ENCODE measurements at places on chromosomes 12 and 14. TPM values are rescaled to one million over a fixed set of nuclear protein-coding genes. Genes with fewer than 3 reads are reported as not detected.

The DNAI7 gene
- total RNA-seq, result 0.44 TPM

The DHH gene
- total RNA-seq, result not detected

The GYS2 gene
- not detected for total RNA-seq

The SERPINA1 gene
- total RNA-seq, result not detected

DNA sequence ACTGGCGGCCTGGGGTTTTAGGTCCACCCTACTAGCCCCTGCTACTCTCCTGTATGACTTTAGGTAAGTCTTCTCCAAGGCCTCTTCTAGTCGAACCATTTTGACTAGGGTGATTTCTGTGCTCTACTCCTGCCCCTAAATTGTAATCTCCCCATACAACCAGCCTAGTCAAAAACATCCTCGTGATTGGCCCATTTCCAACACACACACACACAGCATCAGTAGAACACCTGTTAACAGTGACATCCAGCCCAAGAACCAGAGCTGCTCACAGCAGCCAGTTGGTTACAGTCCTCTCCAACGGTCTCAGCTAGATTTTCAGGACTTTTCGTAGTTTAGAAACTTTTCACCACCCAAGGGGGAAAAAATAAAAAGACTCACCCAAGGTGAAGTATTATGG lies 30.9 kb downstream of the NT5DC3 start:
- H3K4me1 ChIP-seq, result peaks cover 35% of the 10 kb centered on the region
- H3K4me3 ChIP-seq, result no peak overlapping the region
- no peak for DNase-seq
- H3K27ac ChIP-seq, result no peak overlapping the region
- peaks cover 40% of the 10 kb centered on the region for H3K36me3 ChIP-seq

- no peak overlapping the region for H3K4me3 ChIP-seq
- peaks cover 46% of the 10 kb centered on the region for H3K4me1 ChIP-seq
- DNase-seq, result no peak
- no peaks in the 10 kb centered on the region for H3K36me3 ChIP-seq
- peak overlapping the region; percentile 13 for H3K27ac ChIP-seq
These were observed 2.7 kb downstream of the KTN1 start for GRCh38 chr14:55582746-55583145.

DNA sequence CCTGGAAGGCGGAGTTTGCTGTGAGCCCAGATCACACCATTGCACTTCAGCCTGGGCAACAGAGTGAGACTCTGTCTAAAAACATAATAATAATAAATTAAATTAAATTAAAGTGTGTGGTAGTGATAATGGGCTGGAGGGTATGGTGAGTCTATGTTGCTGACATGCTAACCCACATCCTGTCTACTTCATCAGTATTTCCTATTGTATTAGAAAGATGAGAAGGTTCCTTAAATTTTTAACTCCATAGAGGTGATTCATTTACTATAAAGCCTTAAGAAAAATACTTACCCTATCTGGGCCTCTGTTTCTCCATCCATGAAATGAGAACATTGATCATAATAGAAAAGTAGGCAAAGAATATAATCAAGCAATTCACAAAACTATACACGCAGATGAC lies 280.5 kb downstream of the FBXL14 start:
- no peak for DNase-seq
- H3K4me1 ChIP-seq, result peaks cover 17% of the 10 kb centered on the region
- H3K27me3 ChIP-seq, result no peaks in the 10 kb centered on the region
- H3K27ac ChIP-seq, result no peak overlapping the region
- peaks cover 6% of the 10 kb centered on the region for H3K36me3 ChIP-seq

- no peak overlapping the region for H3K4me3 ChIP-seq
- peaks cover 62% of the 10 kb centered on the region for H3K4me1 ChIP-seq
- H3K36me3 ChIP-seq, result no peaks in the 10 kb centered on the region
- H3K27ac ChIP-seq, result peak overlapping the region; percentile 65
These were observed 114.6 kb upstream of the MED13L start for GRCh38 chr12:116392061-116392460.

- DNase-seq, result no peak
- H3K27me3 ChIP-seq, result no peaks in the 10 kb centered on the region
- H3K4me1 ChIP-seq, result peaks cover 6% of the 10 kb centered on the region
These were observed 193.0 kb upstream of the BTG1 start for GRCh38 chr12:92338671-92339070.

DNA sequence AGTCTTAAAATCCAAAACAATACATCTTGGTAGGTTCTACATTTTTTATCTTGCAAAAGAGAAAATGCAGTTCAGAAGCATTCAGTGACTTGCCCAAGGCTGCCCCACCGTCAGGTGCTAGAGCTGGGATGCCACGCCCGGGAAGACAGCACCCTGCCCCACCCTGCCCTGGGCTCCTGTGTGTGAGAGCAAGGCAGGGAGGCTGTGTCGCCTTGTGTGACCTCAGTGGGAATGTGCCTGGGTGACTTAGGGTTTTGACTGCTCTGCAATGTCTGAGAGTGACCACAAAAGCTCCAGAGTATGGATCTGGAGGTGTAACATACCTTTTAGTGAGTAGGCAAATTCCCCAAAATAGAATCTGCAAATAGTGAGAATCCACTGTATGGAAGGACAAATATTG lies 60.0 kb downstream of the AACS start:
- no peaks in the 10 kb centered on the region for H3K4me1 ChIP-seq
- no peak overlapping the region for H3K27ac ChIP-seq
- DNase-seq, result no peak

DNA sequence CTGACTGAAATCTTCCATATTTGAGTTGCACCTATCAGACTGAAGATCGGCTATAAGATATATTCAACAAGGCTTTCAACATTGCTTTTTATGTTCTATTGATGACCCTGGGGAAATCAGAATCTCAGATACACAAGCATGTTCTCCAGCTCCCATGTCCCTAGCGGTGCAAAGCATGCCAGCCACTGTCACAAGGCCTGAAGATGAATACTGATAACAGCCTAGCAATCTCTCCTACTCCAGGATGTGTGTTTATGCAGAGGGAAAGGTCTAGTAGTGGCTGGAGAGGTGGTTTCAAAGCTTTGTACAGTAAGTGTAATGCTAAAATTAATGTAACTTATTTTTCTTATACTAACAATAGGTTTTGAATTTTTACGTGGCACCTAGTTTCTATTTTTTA lies 64.6 kb downstream of the SOX5 start:
- peaks cover 15% of the 10 kb centered on the region for H3K4me1 ChIP-seq
- no peak overlapping the region for H3K27ac ChIP-seq
- no peaks in the 10 kb centered on the region for H3K27me3 ChIP-seq
- no peaks in the 10 kb centered on the region for H3K36me3 ChIP-seq
- no peak for DNase-seq
- no peak overlapping the region for H3K4me3 ChIP-seq

GRCh38 chr12:20018406-20018805 lies 349.9 kb upstream of the PDE3A start:
- H3K4me1 ChIP-seq, result no peaks in the 10 kb centered on the region
- H3K4me3 ChIP-seq, result no peak overlapping the region
- no peak overlapping the region for H3K27ac ChIP-seq
- H3K27me3 ChIP-seq, result no peaks in the 10 kb centered on the region
- H3K36me3 ChIP-seq, result no peaks in the 10 kb centered on the region

DNA sequence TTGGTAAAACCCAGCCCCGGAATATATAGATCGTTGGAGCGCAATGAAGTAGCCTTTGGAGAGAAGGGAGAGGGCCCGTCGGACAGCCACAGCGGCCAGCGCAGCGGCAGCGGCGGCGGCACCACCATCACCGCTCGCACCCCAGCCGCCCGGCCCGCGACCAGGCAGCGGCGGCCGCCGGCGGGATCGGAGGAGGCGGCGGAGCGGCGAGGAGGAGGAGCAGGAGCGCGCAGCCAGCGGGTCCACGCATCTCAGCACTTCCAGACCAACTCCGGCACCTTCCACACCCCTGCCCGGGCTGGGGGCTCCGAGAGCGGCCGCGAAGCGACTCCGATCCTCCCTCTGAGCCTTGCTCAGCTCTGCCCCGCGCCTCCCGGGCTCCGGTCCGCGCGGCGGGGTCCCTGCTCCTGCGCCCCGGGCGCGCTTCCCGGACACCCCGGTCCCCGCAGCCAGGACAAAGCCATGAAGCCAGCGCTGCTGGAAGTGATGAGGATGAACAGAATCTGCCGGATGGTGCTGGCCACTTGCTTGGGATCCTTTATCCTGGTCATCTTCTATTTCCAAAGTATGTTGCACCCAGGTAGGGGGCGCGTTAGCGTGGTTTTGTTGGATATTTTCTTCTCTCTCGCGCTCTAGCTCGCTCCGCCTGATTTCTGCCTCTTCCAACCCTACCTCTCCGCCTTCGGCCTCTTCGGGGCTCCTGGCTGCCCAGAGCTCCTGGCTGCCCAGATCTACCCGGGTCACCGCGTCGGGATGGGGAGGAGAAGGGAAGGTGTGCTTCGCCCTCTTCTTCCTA lies 400 bp downstream of the CHST11 start:
- peaks cover 1% of the 10 kb centered on the region for H3K27me3 ChIP-seq
- H3K27ac ChIP-seq, result peak overlapping the region; percentile 97
- H3K4me1 ChIP-seq, result peaks cover 25% of the 10 kb centered on the region
- no peak for DNase-seq

- no peaks in the 10 kb centered on the region for H3K36me3 ChIP-seq
- no peak overlapping the region for H3K27ac ChIP-seq
- no peak overlapping the region for H3K4me3 ChIP-seq
- no peak for DNase-seq
These were observed 864.2 kb upstream of the MGAT4C start for GRCh38 chr12:87120440-87120839.

- no peaks in the 10 kb centered on the region for H3K27me3 ChIP-seq
- H3K27ac ChIP-seq, result peak overlapping the region; percentile 59
- H3K4me3 ChIP-seq, result no peak overlapping the region
These were observed 1940.0 kb upstream of the SEL1L start for GRCh38 chr14:83473416-83474235.

- H3K27ac ChIP-seq, result no peak overlapping the region
- no peak overlapping the region for H3K4me3 ChIP-seq
- H3K4me1 ChIP-seq, result peaks cover 3% of the 10 kb centered on the region
- DNase-seq, result no peak
These were observed 187.5 kb upstream of the DIO3 start for GRCh38 chr14:101373690-101374295.

DNA sequence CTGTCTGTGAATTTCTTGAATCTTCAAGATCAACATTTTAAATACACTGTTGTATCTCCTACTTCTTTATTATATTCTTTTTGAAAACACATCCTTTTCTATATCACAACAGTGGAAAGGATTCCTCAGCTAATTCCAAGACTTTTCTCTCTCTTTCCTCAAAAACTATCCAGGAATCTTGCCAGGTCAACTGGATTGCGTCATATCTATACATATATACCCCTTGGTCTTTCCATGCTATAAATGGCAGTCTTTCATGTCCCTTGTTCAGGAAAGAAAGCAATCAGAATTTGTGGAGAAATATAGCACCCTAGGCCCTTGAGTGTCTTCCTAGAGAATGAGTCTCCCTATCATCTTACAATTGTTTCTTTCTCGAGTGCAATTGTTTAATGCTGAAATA lies 149.0 kb downstream of the KCNA5 start:
- DNase-seq, result no peak
- no peak overlapping the region for H3K4me3 ChIP-seq
- peaks cover 15% of the 10 kb centered on the region for H3K27me3 ChIP-seq
- H3K4me1 ChIP-seq, result no peaks in the 10 kb centered on the region
- no peak overlapping the region for H3K27ac ChIP-seq

GRCh38 chr12:19847294-19848059 lies 408.2 kb downstream of the AEBP2 start:
- DNase-seq, result no peak
- peak overlapping the region; percentile 92 for H3K27ac ChIP-seq
- no peaks in the 10 kb centered on the region for H3K27me3 ChIP-seq
- H3K4me3 ChIP-seq, result peak overlapping the region; percentile 41

GRCh38 chr14:55706365-55706684 lies 126.3 kb downstream of the KTN1 start:
- peaks cover 4% of the 10 kb centered on the region for H3K4me1 ChIP-seq
- DNase-seq, result no peak
- peaks cover under 1% of the 10 kb centered on the region for H3K36me3 ChIP-seq
- H3K27me3 ChIP-seq, result no peaks in the 10 kb centered on the region

GRCh38 chr14:23558346-23559009 lies 2.4 kb downstream of the THTPA start:
- peaks cover 6% of the 10 kb centered on the region for H3K36me3 ChIP-seq
- no peaks in the 10 kb centered on the region for H3K27me3 ChIP-seq
- peak; percentile 36 for DNase-seq
- peaks cover 31% of the 10 kb centered on the region for H3K4me1 ChIP-seq

- no peaks in the 10 kb centered on the region for H3K4me1 ChIP-seq
- no peak for DNase-seq
- no peaks in the 10 kb centered on the region for H3K36me3 ChIP-seq
- H3K27me3 ChIP-seq, result no peaks in the 10 kb centered on the region
- no peak overlapping the region for H3K27ac ChIP-seq
These were observed 227.1 kb downstream of the NUBPL start for GRCh38 chr14:31788340-31788739.

GRCh38 chr14:89387922-89388685 lies 28.9 kb downstream of the FOXN3 start:
- H3K36me3 ChIP-seq, result peaks cover 1% of the 10 kb centered on the region
- peak overlapping the region; percentile 84 for H3K27ac ChIP-seq
- H3K4me1 ChIP-seq, result peaks cover 47% of the 10 kb centered on the region
- no peak for DNase-seq

GRCh38 chr12:28506271-28506670 lies 316.0 kb downstream of the CCDC91 start:
- no peaks in the 10 kb centered on the region for H3K27me3 ChIP-seq
- DNase-seq, result no peak
- H3K36me3 ChIP-seq, result peaks cover 4% of the 10 kb centered on the region
- H3K4me1 ChIP-seq, result peaks cover 11% of the 10 kb centered on the region
- H3K4me3 ChIP-seq, result no peak overlapping the region
- H3K27ac ChIP-seq, result no peak overlapping the region

Data from chondrocyte (in vitro differentiated cells).